ENCODE measurements at places on chromosomes 3 and 15.

DNA sequence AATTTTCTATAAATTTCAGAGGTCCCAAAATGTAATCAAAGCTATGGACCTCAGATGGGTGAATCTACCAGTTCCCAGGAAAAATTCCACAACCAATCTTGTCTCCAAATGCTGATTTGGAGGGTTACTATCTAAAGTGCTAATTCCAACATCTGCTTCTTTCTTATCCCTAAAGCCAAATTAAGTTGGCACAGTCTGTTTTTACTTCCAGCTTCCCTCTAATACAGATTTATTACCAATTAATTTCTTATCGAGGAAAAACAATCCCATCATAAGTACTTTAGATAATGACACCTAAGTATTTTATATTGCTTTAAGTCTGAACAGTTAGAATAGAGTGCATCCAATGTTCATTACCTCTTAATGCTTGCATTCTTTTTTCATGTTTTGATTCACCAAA lies 12.9 kb upstream of the TAFA4 start:
- no peak for DNase-seq

- peak; percentile 23 for DNase-seq
Observed at GRCh38 chr3:151398895-151399294, 14.3 kb upstream of the P2RY12 start.

GRCh38 chr15:80677041-80677440 lies 18.1 kb upstream of the ABHD17C start:
- no peak for DNase-seq

- DNase-seq, result peak; percentile 33
Observed at GRCh38 chr15:72554471-72555425, 80.6 kb downstream of the ARIH1 start.

GRCh38 chr3:123375014-123375940 lies 73.6 kb downstream of the ADCY5 start:
- DNase-seq, result no peak

- no peak for DNase-seq
Observed at GRCh38 chr15:55695432-55695831, 47.5 kb downstream of the PRTG start.

All from kidney tubule cell (primary cell).